CD4-positive, alpha-beta T cell treated with Interleukin-15 for 1 hour (primary cell): ENCODE measurements at places on chromosomes 6 and 20.

GRCh38 chr6:10101551-10102252, 313.2 kb downstream of the TFAP2A start:
- no peak for DNase-seq

- DNase-seq = no peak
These were observed 85.2 kb downstream of the FKBP5 start for GRCh38 chr6:35603326-35604202.

DNA sequence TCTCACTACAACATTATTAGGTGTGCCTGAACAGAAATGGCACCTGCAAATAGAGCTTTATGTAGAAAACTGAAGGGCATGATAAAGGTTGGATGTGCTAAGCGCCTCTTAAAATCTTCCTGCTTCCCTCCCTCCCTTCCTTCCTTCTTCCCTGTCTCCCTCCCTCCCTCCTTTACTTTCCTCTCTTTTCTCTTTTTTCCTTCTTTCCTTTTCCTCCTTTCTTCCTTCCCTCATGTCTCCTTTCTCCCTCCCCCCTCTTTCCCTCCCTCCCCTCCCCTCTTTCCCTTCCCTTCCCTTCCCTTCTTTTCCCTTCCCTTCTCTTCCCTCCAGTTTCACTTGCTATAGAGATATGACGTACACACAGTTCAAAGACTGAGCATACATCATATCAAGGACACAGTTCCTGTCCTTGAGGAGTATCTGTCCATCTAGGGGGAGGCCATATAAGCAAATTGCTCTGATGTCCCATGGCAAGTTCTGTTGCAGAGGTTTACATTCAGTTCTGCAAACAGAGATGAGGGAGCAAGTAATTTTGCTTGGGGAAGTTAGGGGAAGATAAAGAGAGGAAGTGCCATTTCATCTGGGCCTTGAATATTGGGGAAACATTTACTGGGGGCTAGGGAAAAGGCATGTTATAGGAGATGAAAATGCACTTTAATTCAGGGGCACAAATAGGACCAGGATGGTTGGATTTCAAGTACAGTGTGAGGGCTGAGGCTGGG, 79.0 kb upstream of the EEF1E1 start:
- no peak for DNase-seq

GRCh38 chr6:36597775-36598174, 3.6 kb downstream of the SRSF3 start:
- no peak for DNase-seq

GRCh38 chr6:75291744-75292143, 7.2 kb upstream of the TMEM30A start:
- no peak for DNase-seq

DNA sequence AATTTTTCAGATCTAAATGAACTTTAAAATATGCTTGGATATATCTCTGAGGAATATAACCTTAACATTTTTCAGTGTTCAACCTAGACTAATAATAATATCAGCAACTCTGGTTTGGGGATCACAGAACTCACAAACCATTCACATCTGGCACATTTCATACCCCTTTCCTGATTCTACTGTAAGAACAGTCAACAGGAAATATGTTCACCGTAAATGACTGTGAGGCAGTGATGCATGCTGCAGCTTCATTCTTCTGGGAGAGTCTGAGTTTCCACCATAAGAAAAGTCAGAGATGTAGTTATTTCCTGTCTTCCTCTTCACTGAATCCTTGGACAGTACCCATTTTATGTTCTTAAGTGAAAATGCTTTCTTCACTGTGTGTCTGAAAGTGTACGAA, 134.2 kb upstream of the IFNGR1 start:
- DNase-seq = no peak
